BE2C (cell line): ENCODE measurements at places on chromosomes 4 and X.

DNA sequence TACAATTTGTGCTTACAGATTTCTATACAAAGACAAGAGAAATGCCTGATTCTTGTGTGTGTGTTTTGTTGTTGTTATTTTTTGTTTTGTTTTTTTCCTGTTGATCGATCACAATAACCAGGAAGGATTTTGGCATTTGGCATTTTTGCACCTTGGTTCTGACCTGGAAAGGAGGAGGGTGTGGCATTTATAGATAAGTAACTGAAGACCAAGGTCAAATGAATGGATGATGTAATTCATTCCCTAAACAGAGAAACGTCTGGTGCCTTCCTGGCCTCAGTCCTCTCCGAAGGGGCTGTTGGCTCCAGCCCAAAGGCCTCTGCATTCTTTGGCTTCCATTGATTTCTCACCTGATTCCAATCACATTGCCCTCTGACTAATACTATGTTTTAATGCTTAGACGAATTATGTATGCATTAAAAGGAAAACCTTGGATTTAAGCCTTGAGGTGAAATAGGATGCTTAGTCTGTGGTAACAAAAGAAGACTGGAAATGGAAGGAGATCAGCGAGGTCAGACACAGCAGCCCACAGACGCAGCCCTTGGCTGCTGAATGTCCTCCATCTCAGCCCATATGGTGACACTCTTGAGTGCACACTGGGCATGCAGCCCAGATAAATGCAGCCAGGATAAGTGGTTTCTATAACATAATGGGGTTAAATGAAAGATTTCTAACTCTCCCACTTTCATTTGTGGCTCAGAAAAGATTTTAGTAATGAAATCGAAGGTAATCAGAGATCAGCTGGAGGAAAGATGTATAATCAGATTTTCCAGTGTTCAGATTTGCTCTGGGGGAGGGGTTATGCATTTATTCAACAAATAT is 60.5 kb upstream of the TRIM2 start:
- DNase-seq = peak; percentile 88

GRCh38 chr4:15765910-15766697 is 12.0 kb upstream of the CD38 start:
- no peak for DNase-seq

DNA sequence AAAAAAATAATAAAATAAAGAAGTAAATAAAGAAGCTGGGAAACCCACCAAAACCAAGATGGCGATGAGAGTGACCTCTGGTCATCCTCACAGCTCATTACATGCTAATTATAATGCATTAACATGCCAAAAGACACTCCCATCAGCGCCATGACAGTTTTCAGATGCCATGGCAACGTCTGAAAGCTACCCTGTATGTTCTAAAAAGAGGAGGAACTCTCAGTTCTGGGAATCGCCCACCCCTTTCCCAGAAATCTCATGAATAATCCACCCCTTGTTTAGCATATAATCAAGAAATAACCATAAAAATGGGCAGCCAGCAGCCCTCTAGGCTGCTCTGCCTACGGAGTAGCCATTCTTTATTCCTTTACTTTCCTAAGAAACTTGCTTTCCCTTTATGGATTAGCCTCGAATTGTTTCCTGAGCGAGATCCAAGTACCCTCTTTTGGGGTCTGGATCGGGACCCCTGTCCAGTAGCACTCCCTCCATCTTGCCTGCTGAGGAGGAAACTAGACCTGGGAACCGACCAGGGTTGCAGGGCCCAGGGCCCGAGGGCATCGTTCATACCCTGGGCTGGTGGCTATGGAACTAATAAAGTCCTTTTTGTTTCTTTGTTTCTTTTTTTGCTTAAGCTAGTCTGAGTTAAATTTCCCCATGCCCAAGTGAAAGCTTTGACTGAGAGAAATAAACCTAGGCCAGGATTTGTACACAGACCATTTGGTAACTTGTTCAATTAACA is 30.9 kb downstream of the HTT-AS start:
- no peak for DNase-seq

DNA sequence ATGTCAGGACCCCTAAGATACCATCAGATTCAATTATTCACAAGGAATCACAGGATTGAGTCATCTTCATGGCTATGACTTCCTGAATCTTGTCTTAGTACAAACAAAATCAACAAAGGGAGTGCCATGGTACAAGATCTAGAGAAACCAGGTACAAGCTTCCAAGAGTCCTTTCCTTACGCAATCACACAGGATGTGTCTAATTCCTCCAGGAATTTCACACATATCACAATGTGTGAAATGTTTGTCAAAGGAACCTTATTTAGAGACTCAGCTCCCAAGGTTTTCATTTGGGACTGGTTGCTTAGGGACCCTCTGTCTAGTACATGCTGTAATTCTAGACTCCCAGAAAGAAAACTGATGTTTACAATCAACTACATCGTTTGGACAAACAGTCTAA is 83.0 kb downstream of the MAB21L2 start:
- DNase-seq = no peak

GRCh38 chr4:182549356-182549755 is 306.2 kb downstream of the TENM3 start:
- DNase-seq = no peak

GRCh38 chr4:41081847-41082246 is 132.5 kb downstream of the APBB2 start:
- no peak for DNase-seq

GRCh38 chr4:1412376-1413203 is 6.3 kb upstream of the NKX1-1 start:
- no peak for DNase-seq

- no peak for DNase-seq
These were observed 94.3 kb downstream of the CT47B1 start for GRCh38 chrX:120781403-120781802.

- peak; percentile 62 for DNase-seq
These were observed 579.5 kb downstream of the GALNTL6 start for GRCh38 chr4:172392741-172393140.
